CD8-positive, alpha-beta T cell (primary cell): ENCODE measurements at places on chromosomes 5 and 9.
A peak's percentile ranks its signal among the peaks of the same experiment; 100 is the strongest.

- DNase-seq: peak; percentile 40
Observed at GRCh38 chr5:1513326-1514026, 10.3 kb downstream of the LPCAT1 start.

GRCh38 chr9:34948451-34948850, 9.6 kb upstream of the PHF24 start:
- no peak for DNase-seq

DNA sequence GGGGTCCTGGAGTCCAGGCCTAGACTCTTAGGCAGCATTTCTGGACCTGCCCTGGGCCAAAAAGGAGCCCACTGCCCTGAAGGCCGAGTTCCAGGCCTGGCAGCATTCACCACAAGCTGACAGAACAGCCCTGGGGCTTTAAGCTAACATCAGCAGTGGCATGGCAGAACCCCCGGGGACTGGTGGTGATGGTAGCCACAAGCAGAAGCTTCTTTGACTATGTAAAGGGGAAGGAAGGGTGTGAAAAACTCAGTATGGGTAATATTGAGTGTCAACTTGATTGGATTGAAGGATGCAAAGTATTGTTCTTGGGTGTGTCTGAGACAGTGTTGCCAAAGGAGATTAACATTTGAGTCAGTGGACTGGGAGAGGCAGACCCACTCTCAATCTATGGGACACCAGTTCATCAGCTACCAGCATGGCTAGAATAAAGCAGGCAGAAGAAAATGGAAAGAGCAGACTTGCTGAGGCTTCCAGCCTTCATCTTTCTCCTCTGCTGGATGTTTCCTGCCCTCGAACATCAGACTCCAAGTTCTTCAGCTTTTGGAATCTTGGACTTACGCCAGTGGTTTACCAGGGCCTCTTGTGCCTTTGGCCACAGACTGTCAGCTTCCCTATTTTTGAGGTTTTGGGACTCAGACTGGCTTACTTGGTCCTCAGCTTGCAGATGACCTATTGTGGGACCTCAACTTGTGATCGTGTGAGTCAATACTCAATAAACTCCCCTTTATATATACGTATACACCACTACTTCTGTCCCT, 661.0 kb upstream of the C9orf72 start:
- DNase-seq: no peak

DNA sequence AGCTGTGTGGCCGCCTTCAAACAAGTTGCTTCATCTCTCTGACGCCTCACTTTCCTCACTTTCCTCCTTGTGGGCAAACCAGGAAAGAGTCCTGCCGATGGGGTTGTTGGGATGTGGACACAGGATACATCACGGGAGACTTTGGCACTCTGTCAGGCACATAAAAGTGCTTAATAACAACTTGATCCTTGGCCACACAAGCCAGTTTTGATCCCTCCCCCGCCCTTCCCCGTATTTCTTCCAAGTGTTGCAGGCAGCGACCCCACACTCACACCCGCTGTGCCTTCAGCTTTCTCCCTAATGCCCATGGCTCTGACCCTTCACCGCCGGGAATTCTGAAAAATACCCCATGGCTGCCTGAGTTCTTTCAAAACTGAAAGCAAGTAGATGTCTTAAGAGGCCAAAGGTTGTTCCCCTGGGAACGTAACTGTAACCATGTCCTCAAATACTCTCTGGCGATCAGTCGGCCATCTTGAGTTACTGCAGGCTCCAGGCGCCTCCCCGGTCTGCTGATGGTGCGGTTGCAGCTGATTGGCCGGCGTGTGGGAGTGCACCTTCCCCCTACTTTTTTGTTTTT, 59.8 kb downstream of the ARHGEF37 start:
- DNase-seq: no peak
